ENCODE measurements at places on chromosomes 3 and 15.

DNA sequence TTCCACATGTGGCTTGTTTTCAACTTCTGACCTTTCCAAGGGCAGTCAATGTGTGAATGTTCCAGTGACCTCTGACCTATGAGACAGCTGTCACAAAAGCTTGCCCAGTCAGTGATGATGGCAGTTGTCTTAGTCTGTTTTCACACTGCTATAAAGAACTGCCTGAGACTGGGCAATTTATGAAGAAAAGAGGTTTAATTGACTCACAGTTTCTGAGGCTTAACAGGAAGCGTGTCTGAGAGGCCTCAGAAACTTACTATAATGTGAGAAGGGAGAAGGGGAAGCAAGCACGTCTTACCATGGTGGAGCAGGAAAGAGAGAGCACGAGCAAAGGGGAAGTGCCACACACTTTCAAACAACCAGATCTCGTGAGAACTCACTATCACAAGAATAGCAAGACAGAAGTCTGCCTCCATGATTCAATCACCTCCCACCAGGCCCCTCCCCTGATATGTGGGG, 95.6 kb downstream of the ECT2 start:
- no peak for DNase-seq

- DNase-seq, result no peak
Measured at GRCh38 chr3:10956986-10957385, 35.6 kb upstream of the SLC6A1 start.

DNA sequence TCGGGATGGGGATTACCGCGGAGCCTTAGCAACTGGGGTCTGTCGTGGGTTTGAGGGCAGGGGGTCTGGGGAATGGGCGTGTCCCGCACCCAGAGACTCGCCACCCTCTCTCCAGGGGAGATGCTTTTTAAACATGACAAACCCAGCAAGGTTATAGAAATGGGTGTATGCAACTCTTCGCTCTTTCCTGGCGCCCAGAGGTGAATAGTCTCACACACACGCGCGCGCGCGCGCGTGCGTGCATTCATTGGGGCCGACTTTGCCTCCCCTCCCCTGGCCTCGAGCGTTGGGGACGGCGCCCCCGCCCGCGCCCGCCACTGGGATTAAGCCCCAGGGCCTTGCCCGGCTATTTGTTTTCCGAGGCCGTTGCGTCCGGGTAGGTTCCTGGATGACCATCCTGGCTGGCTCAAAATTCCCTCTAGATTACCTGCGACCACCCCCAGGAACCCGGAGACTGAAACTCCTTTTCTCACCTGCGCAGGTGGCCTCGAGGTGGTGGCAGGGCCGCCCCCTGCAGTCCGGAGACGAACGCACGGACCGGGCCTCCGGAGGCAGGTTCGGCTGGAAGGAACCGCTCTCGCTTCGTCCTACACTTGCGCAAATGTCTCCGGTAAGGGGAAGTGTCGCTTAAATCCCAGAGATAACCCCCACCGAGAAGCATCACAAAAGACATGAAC, 777 bp downstream of the GPR160 start:
- peak; percentile 10 for DNase-seq

DNA sequence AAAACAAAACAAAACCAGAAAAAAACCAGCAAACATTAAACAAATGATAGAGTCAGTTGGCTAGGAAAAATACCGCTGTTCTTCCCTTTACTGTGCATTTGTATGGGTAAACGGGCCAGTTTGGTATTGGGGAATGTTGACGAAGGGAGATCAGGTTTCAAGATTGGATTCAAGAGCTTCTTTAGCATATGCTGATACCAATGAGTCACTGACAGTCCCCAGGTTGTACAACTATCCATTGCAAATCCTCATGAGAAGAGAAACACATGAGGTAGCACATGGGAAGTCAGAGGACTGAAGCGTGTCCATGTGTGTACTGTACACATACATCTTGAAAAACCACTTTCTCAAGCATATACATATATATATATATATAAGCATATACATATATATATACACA, 25.6 kb downstream of the TIGIT start:
- no peak for DNase-seq

- DNase-seq, result no peak
Measured at GRCh38 chr15:96046620-96047240, 283.8 kb upstream of the NR2F2 start.

DNA sequence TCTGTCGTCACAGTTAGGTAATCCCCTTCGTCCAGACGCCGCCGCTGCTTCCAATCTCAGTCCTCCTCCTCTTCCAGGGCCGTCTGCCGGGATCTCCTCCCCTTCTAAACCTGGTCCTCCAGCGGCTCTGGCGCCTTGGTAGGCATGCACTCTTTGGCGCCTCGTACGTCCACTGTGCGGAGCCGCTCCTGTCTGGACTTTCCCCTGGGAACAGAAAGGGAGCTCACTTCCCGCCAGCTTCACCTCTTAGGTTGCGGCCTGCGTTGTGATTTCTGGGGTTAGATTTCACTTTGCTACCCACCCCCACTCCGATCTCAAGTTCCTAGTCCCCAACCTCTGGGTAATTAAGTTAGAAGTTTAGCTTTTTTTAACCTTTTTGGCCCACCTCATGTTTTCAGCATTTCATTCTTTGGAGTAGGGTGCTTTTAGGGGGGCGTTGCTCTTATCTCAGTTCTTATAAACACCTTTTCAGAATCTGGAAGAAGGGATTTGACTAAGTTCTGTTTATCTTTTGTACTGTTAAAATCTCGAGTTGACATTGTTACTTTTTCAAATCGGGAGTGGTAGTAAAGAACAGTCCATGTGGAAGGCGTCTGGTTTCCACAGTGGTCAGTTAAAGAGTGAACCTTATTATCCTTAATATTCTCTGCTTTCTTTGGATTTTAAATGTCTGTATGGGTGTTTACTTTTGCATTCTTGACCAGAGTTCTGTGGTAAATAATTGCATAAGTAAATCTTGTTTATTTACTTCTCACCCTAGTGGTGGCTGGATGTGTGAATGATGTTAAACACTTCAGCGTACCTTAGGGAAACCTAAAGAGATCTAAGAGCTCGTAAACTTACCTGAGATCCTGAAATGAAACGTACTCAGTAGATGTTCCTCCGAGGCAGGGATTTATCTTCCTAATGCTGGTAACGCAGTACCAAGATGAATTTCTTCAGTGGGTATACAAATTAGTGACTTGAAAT, 611 bp downstream of the CTDSPL2 start:
- no peak for DNase-seq

GRCh38 chr3:114685161-114685560, 391.3 kb downstream of the TIGIT start:
- DNase-seq, result no peak

Data from stimulated activated CD8-positive, alpha-beta memory T cell treated with anti-CD3 and anti-CD28 coated beads, Interleukin-7, amount 100 ng/mL, for 1 hour (primary cell).